ENCODE measurements at places on chromosomes 2 and 18.

DNA sequence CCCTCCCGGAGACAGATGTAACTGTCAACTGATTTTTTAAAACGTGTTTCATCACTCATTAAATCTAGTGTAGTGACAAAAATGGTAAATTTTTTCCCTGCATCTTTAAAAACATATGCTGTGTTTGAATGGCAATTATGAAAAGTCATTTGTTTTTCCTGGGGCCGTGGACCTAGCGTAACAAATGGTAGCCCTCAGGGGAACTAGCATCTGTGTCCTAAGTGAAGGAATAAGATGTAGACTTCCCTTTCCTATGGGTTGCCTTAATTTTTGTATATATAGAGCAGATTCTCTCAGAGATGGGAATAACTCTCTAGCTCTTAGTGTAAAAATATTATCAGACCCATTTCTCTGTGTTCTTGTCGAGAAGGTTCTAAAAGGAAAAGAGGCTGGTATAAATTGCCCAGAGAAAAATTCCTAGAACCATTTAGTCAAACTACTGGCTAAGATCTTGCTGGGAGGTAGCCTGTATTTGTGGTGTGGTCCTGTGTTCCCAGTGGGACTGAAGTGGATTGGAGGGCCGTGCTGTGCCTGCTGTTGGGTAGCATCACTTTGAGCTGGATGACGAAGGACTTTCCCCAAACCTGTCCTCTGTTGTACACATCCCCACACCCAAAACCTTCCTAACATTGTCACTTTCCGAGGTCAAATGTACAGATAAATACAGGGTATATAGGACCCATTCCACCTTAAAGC is 85.8 kb downstream of the LIMS1 start:
- no peak for DNase-seq

DNA sequence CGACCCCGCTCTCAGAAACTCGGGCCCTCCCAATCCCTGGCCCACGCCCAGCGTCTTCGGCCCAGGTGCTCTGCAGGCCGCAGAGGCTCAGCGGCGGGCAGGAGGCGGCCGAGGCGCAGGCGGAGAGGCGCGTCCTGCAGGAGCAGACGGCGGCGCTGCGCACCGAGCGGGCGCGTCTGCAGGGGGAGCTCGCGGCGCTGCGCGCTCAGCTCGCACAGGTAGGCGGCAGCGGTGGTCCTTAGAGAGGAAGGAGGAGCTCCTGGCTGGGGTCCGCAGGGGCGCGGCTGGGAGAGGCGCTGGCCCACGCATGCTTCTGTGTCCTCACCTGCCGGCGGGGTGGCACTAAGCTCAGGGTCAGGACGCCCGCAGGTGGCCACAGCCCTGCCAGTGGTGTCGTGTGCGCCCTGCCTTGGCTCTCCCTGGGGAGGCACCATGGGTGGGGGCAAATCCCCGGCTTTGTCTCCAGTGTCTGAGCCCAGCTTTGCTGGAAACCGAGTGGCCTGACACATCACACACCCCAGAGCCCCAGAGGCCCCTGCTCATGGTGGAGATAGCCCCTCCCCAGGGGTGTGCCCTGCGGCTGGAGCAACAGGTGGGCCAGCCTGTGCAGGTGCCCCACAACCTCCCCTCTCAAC is 14.9 kb upstream of the SNED1 start:
- DNase-seq: no peak

GRCh38 chr2:178764097-178764496 is 43.1 kb downstream of the TTN start:
- no peak for DNase-seq

- DNase-seq: no peak
Measured at GRCh38 chr2:110714452-110715224, 17.7 kb upstream of the ACOXL start.

DNA sequence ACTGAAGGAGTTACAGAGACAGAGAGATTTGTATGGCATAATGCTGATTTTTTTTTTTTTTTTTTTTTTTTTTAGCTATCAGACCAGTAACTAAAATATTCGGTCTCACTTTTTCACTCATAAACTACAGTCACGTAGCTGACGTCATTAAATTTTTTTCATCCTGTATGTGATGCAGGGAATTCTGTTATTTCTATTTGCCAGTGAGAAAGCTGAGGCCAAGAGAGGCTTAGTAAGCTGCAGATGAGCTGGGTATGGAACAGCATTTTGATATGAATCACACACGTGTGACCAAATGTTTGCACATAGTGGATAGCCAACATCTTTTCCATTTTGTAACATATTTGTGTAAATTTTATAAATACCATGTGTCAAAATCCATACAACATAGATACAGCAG is 79.1 kb upstream of the EPB41L3 start:
- DNase-seq: no peak

GRCh38 chr2:47946593-47946992 is 40.3 kb upstream of the FBXO11 start:
- DNase-seq: no peak

- no peak for DNase-seq
Measured at GRCh38 chr18:35491700-35492077, 6.1 kb downstream of the INO80C start.

- DNase-seq: no peak
Measured at GRCh38 chr2:215811003-215811402, 202.3 kb downstream of the MREG start.

- no peak for DNase-seq
Measured at GRCh38 chr2:95287336-95287735, 9.8 kb upstream of the KCNIP3 start.

DNA sequence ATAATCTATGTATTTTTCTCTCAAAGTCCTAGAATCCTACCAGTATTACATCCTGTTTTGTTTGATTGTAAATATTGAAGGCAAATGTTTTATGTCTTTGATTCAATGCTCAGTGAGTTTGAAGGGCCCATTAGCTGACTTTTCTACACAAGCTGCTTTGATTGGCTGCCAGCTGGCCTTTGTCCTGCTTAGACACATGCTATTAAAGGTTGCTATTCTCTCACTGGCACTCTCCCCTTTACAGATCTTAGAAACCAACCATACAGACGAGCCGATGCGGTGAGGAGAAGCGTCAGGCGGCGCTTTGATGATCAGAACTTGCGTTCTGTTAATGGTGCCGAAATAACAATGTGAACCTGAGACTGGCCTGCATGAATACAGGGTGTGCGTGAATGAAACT is 69.7 kb downstream of the PRPF40A start:
- no peak for DNase-seq

DNA sequence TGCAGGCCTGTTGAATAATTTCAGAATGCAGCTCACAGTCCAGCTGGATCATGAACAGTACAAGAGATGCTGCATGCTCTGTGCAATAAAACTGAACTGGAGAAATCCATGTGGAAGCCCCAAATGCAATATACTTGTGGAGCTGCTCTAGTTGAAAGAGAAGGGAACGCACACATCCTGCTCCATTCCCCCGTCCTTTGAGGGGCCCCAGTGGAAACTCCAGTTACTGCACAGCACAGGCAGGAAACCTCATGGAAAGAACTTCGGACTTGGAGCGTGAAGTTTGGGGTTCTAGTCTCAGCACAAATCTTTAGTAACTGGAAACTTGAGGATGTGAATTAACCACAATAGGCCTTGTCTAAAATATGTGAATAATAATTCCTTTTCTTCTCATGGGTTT is 73.2 kb downstream of the PLA2R1 start:
- DNase-seq: no peak

DNA sequence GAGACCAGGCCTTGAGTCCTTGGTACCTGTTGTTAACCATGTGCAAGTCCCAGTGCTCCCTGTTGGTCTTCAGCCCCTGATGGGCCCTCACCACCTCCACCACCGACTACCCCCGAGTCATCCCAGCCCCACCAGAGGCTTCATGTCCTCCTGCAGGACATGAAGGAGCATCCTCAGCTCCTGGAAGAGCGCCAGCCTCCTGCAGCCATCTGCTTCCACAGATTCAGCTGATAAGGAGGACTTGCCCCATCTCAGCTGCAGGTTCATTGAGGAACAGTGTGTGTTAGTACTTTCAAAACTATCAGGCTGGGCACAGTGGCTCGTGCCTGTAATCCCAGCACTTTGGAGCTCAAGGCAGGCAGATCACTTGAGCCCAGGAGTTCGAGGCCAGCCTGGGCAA is 151.9 kb downstream of the ATP9B start:
- DNase-seq: no peak

DNA sequence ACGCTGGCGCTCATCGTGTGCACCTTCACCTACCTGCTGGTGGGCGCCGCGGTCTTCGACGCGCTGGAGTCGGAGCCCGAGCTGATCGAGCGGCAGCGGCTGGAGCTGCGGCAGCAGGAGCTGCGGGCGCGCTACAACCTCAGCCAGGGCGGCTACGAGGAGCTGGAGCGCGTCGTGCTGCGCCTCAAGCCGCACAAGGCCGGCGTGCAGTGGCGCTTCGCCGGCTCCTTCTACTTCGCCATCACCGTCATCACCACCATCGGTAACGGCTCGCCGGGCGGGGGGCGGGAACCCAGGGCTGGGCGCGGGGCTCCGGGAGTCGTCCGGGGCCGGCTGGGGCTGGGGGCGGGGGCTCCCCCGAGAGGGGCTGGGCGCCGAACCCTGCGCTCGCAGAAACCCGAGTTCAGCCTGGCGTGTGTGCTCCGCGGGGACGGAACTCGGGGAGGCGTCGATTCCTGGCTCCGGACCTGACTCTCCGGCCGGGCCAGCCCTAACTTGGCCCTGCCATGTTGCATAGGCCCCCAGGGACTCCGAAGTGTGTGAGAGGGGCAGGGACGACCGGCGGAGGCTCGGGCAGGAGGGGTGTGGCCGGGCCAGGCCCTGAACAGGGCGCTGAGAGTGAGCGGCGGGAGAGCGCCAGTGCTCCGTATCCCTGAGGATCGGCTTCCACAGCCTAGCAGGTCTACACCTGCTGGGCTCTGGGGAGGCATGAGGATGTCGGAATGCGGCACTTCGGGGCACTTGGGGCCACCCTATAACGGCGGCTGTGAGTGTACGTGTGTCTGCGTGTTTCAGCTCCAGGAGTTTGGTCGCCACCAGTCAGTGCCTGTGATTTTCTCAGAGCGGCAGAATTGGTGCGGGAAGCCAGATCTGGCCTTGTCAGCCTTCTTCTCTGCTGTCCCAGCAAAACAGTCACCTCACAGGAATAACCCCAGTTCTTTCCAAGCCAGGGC is 651 bp downstream of the KCNK3 start:
- DNase-seq: no peak

GRCh38 chr18:12076424-12077140 is 17.1 kb upstream of the ANKRD62 start:
- DNase-seq: no peak

DNA sequence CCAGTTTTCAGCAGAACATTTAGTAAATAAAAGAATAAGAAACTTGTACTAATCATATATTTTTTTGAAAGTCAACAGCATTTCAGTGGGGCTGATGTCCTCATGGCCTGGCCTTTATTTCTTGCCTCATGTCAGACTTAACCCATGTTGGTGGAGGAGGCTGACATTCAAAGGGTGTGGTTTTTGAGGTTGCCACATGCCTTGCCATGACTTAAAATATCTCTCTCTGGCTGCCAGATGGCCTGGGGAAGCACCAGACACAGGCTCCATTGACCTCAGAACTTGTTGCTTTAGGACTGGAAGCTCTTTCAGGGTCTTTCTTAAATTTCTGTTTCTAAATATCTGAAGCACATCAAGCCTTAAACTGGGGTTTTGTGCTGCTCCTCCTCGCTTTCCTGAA is 32.5 kb upstream of the CD28 start:
- DNase-seq: no peak

All from RCC 7860 (cell line).